Endodermal cell (in vitro differentiated cells): ENCODE measurements at places on chromosomes 11 and 22. TPM values are rescaled to one million over a fixed set of nuclear protein-coding genes. Genes with fewer than 3 reads are reported as not detected.
A peak's percentile ranks its signal among the peaks of the same experiment; 100 is the strongest.

CD248 gene
- total RNA-seq = 0.33 to 0.59 TPM (median 0.38 TPM) in 3 replicates

DDI1 gene
- total RNA-seq = not detected in 3 replicates

GRCh38 chr11:60088364-60088763 is at the start of gene MS4A2:
Gene MS4A2 (plus strand): TSS chr11:60088664. CDS start chr11:60088766, 102 bp downstream.
- no peaks in the 10 kb centered on the region for H3K4me1 ChIP-seq
- no peak within 1 kb of the TSS for H3K4me3 ChIP-seq
- H3K36me3 ChIP-seq = no peaks in the 10 kb centered on the region
- H3K27ac ChIP-seq = no peak within 1 kb of the TSS
- DNase-seq = no peak

GRCh38 chr11:66116576-66117361 is 46.7 kb downstream of the PACS1 start:
- no peak overlapping the region for H3K27ac ChIP-seq
- no peaks in the 10 kb centered on the region for H3K36me3 ChIP-seq
- H3K4me1 ChIP-seq = peaks cover 21% of the 10 kb centered on the region
- peak; percentile 53 for DNase-seq

GRCh38 chr11:45578316-45578715 is 87.1 kb downstream of the CHST1 start:
- no peaks in the 10 kb centered on the region for H3K36me3 ChIP-seq
- peaks cover 12% of the 10 kb centered on the region for H3K4me1 ChIP-seq
- DNase-seq = no peak
- H3K27ac ChIP-seq = no peak overlapping the region
- H3K27me3 ChIP-seq = peaks cover 13% of the 10 kb centered on the region
- H3K4me3 ChIP-seq = no peak overlapping the region

- DNase-seq = peak; percentile 95
- H3K36me3 ChIP-seq = no peaks in the 10 kb centered on the region
- H3K4me3 ChIP-seq = no peak overlapping the region
Measured at GRCh38 chr11:67382276-67383136, 9.1 kb upstream of the CLCF1 start.

GRCh38 chr11:7202412-7202811 is 49.3 kb upstream of the SYT9 start:
- DNase-seq = no peak
- H3K27me3 ChIP-seq = no peaks in the 10 kb centered on the region
- peaks cover 4% of the 10 kb centered on the region for H3K4me1 ChIP-seq
- H3K4me3 ChIP-seq = no peak overlapping the region
- no peak overlapping the region for H3K27ac ChIP-seq
- no peaks in the 10 kb centered on the region for H3K36me3 ChIP-seq

DNA sequence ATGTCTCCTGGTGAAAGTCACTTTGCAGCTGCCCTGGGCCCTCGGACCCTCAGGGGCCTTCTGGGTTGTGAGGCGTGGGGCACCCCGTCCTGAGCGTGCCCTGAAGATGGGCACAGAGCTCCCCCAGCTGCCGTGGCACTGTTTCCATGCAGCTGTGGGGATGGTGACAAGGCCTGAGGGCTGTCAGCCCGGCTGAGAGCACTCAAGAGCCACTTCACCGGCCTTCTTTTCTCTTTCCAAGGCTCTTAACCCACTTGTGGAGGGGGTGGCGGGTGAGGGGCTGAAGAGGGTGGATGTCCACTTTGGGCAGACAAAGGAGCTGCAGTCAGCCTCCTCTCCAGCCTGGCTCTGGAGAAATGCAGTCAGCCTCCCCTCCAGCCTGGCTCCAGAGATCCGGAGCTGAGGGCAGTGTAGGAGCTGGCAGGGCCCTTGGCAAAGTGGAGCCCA is 239.5 kb downstream of the ST3GAL4 start:
- H3K27me3 ChIP-seq = no peaks in the 10 kb centered on the region
- H3K36me3 ChIP-seq = no peaks in the 10 kb centered on the region
- DNase-seq = no peak
- H3K4me3 ChIP-seq = no peak overlapping the region
- no peak overlapping the region for H3K27ac ChIP-seq
- peaks cover under 1% of the 10 kb centered on the region for H3K4me1 ChIP-seq

DNA sequence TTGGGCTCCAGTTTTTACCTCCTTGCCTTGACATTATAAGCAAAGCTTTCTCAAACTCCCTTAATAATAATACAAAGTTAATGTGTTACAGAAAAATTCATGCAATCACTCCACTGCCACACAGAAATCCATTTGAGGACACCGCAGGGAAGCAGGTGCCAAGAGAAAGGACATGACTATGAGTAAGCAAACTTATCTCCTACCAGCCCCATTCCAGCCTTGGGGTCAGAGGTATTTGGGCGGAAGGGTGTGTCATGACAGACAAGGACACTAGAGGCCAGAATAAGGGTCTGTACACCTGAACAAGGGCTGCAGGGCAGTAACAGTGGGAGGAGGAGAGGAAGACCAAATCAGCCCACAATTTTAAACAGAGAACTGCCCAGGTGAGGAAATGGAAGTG is 5.9 kb downstream of the GNG3 start:
- peaks cover 81% of the 10 kb centered on the region for H3K36me3 ChIP-seq
- H3K27ac ChIP-seq = no peak overlapping the region
- peaks cover 9% of the 10 kb centered on the region for H3K4me1 ChIP-seq
- H3K27me3 ChIP-seq = no peaks in the 10 kb centered on the region
- no peak for DNase-seq

- no peaks in the 10 kb centered on the region for H3K36me3 ChIP-seq
- no peak overlapping the region for H3K27ac ChIP-seq
- H3K27me3 ChIP-seq = peaks cover 61% of the 10 kb centered on the region
- no peak for DNase-seq
- no peaks in the 10 kb centered on the region for H3K4me1 ChIP-seq
Measured at GRCh38 chr22:22714600-22715335, 70.4 kb downstream of the GGTLC2 start.

DNA sequence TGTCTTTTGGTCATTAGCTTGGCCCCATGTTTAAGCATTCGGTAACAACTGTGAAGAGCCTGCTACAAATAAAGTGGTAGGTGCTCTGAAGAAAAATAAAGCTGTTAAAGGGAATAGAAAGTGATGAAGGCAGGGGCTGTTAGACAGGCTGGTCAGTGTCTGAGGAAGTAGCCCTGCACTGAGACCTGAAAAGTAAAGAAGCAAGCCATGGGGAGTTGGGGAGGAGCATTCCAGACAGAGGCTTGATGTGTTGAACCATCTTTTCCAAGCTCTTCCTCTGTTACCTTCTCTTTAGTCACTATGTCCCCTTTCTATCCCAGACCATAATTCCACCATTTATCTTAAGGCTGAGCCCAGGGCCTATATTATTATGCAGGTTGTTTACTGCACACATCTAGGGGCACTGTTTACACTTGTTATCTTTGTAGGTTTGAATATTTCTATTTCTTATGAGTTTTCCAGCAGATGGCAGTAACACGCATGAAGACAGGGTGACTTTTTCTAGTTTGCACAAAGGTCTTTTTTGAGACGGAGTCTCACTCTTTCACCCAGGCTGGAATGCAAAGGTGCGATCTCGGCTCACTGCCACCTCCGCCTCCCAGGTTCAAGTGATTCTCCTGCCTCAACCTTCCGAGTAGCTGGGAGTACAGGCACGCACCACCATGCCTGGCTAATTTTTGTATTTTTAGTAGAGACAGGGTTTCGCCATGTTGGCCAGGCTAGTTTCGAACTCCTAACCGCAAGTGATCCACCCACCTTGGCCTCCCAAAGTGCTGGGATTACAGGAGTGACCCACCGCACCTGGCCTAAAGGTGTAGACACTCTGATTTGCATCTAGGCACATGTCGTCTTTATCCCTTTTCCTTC is 23.0 kb downstream of the ZFTA start:
- no peak overlapping the region for H3K4me3 ChIP-seq
- H3K27ac ChIP-seq = no peak overlapping the region
- no peaks in the 10 kb centered on the region for H3K4me1 ChIP-seq
- DNase-seq = no peak
- no peaks in the 10 kb centered on the region for H3K27me3 ChIP-seq
- peaks cover 9% of the 10 kb centered on the region for H3K36me3 ChIP-seq
